Non-pigmented ciliary epithelial cell (primary cell): ENCODE measurements at places on chromosomes 5 and 9.
A peak's percentile ranks its signal among the peaks of the same experiment; 100 is the strongest.

DNA sequence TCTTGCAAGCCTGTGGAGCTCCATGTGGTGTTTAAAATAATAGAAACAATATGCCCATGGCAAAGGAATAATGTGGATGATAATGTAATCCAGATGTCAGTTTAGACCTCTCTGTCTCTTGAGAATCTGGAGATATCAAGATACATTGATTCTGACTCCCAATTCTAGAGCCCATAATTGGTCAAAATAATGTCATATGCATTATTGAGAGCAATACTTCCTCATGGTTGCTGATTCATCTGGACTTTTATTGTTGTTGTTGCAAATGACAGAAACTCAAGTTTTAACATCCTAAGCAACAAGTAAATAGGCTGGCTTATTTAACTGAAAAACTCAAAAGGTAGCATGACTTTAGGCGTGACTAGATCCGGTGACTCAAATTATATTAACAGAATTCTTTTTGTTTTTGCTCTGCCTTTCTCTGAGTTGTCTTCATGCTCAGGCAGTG lies 152.1 kb downstream of the PCSK1 start:
- no peak for DNase-seq

DNA sequence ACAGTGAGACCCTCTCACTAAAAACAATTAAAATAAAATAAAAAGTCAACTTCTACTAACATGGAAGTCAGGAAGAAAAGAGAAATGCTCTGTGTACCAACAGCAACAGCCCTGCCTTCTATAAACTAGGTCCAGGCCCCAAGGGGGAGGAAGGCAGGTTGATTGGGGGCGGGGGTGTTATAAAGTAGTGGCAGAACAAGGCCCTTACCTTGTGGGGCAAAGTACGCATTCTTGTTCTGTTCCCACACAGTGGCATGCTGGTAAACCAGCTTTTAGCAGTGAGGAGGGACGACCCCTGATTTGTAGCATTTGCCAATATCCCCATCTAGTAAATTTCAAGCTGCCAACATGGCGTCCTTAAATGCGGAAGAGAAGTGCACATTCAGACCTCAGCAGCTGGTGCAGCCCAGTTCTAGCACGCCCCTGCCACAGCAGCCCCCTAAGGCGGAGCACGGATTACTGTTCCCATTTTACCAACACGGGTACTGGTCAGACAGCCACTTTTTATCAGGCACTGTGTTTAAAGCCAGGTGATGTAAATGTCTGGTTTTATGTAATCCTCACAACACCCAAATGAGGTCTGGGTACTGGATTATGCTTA lies 69.5 kb downstream of the GTF3C4 start:
- DNase-seq: no peak

DNA sequence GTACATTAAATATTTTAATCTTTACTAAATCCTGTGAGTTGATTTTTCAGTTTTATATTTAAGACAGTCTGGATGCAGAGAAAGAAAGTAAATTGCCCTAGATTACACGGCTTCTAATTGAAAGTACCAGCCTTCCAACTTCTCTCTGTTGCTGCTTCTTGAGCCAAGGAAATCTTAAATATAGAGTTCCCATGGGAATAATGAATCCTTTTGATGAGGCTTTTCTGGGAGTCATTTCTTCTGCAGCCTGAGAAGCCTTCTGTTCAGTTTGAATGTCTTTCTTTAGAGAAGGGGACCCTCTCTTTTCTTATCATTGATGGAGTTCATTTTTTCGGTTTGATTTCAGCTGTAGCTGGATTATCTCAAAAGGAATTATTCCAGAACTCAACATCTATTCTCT lies 317.3 kb upstream of the PTPRD start:
- DNase-seq: no peak

DNA sequence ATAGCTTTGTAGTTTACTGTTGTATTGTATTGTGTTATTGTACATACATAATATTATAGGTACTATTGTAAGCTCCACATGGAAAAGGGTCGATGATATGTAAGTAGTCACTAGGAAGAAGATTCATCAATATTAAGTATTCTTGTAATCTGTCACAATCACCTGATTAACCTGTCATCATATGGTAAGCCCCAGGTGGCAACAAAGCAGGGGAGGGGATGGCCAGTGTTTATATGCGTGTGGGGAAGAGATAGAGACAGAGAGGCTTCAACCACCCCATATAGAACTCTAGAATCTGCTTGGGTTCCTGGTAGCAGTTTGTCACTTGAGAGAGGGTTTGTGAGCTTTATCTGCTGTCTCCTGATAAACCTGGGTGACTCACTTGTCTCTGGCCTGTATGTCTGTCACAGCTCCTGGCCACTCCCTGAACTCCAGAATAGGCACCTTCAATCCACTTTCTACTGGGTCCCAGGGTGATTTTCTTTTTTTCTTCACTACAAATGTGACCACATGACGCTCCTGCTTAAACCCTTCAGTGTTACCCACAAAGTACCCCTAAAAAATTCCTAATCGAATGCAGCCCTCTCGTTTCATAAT lies 48.9 kb upstream of the CPEB4 start:
- no peak for DNase-seq

DNA sequence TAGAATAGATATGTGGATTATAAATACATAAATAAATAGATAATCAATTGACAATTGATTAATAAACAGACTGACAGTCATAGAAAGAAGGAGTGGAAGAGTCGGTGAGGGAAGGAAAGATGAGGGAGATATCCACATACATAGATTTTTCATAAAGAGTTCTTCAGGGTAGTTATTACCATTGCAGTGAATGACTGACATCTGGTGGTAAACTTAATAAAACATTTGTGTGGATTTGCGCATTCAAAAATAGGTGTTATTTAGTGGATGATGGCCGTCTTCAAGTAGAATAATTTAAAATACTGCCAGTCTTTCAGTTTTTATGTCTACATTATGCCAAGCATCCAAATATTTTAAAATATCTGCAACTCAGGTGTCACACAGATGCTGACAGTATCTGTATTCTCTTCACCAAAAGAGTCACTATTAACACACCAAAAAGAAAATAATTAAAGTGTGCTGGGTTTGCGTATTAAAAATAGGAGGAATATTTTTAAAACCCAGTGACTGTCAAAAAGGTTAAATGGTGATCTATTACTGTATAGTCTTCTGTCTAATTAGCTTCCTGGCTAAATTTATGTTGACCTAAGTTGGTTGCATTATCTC lies 78.8 kb downstream of the GIN1 start:
- DNase-seq: peak; percentile 13

GRCh38 chr9:121670431-121670830 lies 19.0 kb downstream of the DAB2IP start:
- DNase-seq: no peak
